Stimulated activated CD8-positive, alpha-beta memory T cell treated with anti-CD3 and anti-CD28 coated beads, Interleukin-4, amount 100 ng/mL, for 1 hour (primary cell): ENCODE measurements at places on chromosomes 13 and 19.
A peak's percentile ranks its signal among the peaks of the same experiment; 100 is the strongest.

GRCh38 chr13:22014469-22014868 lies 343.6 kb downstream of the FGF9 start:
- no peak for DNase-seq

DNA sequence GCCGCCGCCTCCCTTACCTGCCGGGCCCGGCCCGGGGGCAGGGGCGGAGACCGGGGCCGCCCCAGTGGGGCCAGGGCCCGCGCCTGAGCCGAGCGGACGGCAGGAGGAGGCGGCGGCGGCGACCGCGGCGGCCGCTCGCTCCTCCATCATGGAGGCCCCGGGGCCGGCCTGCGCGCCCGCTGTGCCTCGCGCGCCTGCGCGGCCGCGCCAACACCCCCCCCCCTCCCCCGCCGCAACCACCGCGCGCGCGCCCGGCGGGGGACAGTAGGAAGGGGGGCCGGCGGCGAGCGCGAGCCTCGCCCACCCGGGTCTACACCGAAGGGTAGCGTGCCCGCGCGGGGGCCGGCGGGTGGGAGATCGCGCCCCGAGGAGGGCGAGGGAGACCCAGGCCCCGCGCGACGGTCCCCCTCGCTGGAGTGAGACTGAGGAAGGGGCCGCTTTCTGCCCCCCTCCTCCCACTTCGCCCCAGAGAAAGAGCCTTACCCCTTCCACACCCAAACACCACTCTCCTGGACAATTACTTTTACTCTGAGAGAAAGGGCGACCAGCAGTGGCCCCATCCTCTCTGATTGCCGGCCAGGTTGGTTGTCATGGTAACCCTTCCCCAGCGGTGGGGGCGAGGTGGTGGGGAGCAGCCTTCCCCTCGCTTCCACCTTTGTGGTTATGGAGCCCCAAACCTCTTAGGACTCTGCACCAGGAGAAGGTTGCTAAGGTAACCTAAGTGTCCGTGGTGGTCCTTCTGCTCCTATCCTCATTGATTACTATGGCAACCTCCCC lies at the start of gene STRN4:
TSS of gene STRN4 (minus strand) at position 170 of the 777 bp plus-strand sequence. CDS start at position 150, 20 bp downstream.
- DNase-seq, result peak; percentile 20

- no peak for DNase-seq
Measured at GRCh38 chr13:40464337-40465014, 202.0 kb downstream of the FOXO1 start.

DNA sequence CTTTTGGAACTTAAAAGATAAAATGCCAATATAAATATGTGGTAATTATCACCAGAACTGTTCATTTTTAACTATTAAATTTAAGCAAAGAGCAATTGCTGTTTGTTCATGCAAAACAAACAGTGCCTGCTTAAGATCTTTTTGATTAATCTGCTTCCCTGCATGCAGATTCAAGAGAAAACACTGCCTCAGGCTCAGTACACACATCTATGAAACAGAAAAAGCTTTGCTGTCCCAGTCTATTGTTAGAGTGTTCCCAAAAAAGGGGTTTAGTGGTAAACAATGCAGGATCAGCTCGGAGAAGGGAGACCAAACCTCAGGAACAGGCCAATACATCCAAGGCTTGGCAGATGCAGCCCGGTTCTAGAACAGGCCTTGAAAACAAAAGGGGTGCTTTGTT lies 49.3 kb upstream of the TDRD3 start:
- no peak for DNase-seq

GRCh38 chr13:93225610-93226009 lies 997 bp upstream of the GPC6 start:
- DNase-seq, result no peak

DNA sequence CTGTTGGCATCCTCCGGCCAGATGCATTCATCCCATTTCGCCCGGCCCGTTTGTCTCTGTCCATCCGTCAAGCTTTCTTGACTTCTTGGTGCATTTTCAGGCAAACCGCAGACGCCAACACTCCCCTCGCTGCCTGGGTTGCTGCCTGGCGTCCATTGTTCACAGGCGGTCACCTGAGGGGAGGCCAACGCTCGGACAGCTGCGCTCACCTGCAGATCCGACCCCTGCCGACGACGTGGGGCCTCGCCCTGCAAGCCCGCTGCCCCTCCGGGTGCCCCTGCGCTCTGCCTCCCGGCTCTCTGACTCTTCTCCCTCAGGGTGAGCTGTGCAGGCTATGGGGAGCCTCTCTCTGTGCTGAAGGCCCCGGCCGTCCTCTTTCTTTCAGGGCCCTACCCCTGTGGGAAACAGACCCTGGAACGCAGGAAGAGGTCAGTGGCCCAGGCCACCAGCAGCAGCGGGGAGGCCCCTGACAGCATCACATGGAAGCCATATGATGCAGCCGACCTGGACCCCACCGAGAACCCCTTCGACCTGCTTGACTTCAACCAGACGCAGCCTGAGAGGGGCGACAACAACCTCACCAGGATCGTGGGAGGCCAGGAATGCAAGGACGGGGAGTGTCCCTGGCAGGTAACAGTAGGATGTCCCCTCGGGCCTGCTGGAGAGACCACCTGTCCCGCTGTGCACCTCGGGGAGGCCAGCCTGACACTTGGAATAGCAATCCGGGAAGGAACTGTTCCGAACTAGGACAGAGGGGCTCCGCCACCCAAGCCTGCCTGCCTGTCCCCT lies 14.8 kb upstream of the PROZ start:
- DNase-seq, result no peak

- no peak for DNase-seq
Measured at GRCh38 chr13:41200126-41200525, 5.8 kb upstream of the KBTBD7 start.

DNA sequence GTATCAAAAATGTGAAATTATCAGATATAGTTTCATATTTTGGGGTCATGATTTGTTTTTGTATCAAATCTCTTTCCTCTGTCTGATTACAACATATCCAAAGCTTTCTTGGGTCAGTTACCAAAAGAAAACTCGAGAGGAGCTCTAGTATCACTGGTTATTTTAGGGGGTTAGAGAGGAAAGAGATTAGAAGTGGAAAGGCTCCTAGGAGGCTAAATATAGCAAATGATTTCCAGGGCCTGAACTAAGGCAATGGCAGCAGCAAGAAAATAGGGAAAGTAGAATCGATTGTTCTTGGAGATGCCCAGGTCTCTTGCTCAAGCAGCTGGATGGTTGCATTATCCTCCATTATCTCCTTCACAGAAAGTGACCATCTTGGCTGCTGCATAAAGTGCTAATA lies 72.9 kb downstream of the NHLRC3 start:
- no peak for DNase-seq

DNA sequence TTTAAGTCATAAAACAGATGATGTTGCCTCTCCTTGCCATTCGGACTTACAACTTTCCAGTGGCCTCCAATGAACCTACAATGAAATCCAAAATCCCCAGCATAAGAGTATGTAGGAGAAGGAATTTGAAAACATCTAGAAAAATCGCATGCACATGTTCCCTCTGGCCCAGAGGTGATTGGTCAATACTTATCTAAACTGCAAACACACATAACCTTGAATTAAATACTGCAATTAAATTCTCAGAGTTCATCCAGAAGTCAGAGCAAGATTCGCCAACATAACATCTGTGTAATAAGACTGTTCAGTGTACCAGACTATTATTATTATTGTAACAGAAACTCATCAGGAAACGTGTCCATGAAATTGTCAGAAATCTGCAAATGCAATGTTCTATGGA lies 82.2 kb upstream of the USP29 start:
- DNase-seq, result no peak

- no peak for DNase-seq
Measured at GRCh38 chr19:51689751-51690453, 3.2 kb upstream of the SPACA6 start.

DNA sequence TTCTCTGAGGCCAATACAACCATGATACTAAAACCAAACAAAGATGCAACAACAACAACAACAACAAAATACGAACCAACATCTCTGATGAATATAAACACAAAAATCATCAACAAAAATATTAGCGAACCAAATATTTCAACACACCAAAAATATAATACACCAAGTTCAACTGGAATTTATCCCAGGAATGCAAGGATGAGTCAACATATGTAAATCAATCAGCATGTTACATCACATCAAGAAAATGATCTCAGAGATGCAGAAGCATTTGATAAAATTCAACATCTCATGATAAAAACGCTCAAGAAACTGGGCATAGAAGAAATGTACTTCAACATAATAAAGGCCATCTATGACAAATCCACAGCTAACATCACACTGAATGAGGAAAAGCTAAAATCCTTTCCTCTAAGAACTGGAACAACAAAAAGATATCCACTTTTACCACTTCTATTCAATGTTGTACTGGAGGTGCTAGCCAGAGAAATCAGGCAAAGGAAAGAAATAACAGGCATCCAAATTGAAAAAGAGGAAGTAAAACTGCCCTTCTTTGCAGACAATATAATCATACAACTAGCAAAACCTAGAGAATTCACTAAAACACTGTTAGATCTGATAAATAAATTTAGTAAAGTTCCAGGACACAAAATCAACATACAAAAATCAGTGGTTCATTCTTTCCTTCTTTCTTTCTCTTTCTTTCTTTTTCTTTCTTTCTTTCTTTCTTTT lies 2448.7 kb upstream of the PCDH20 start:
- DNase-seq, result no peak

DNA sequence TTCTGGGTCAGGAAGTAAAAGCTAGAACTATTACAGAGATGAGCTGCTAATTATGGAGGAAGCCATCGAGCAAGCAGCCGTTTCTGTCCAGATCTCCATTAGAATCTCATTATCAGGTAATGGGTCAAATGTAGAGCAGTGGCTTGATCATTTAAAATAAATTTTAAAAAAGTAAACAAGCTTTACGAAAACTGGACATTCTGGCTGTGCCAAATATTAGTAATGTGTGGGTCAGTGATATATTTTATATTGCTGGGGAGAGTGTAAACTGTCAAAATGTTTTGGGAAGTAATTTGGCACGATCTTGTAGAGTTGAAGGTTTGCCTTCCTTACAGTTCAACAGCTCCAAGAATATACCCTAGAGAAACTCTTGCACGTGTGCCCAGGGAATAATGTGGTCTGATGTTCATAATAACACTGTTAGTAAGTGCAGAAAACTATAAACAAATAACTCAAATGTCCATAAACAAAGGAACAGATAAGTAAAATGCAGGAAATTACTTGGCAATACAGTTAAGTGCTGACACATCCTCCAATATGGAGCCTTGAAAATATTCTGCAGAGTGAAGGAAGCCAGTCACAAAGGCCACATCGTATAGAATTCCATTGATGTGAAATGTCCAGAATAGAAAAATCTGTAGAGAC lies 127.2 kb upstream of the UBL3 start:
- no peak for DNase-seq

DNA sequence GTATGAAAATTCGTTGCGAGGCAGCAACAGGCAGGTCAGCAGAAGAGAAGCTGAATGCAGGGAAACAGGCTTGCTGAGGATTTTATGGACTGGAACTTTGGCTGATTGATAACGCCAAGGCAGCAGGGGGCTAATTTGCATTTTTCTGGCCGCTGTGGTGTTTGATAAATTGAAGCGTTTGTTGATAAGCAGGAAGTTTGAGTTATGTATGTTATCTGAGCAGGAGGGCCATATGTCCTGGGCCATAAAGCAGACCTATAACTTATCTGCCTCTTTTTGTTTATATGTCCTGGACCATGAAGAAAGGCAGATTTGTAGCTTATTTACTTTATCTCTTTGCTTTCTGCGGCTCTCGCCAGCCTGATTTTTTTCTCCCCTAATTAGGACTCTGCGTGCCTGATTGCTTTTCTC lies 65.9 kb downstream of the ZNF627 start:
- DNase-seq, result no peak

- no peak for DNase-seq
Measured at GRCh38 chr13:109834973-109835720, 48.8 kb upstream of the IRS2 start.

GRCh38 chr19:38216785-38217641 lies 7.0 kb downstream of the DPF1 start:
- DNase-seq, result no peak
